HCT116 (cell line): ENCODE measurements at places on chromosomes 6 and 20. TPM values are rescaled to one million over a fixed set of nuclear protein-coding genes. Genes with fewer than 3 reads are reported as not detected.

GRCh38 chr20:40588891-40589290 lies 100.1 kb downstream of the MAFB start:
- no peak overlapping the region for H3K27ac ChIP-seq
- H3K4me1 ChIP-seq: no peaks in the 10 kb centered on the region
- DNase-seq: no peak
- no peak overlapping the region for H3K4me3 ChIP-seq
- H3K36me3 ChIP-seq: no peaks in the 10 kb centered on the region

DNA sequence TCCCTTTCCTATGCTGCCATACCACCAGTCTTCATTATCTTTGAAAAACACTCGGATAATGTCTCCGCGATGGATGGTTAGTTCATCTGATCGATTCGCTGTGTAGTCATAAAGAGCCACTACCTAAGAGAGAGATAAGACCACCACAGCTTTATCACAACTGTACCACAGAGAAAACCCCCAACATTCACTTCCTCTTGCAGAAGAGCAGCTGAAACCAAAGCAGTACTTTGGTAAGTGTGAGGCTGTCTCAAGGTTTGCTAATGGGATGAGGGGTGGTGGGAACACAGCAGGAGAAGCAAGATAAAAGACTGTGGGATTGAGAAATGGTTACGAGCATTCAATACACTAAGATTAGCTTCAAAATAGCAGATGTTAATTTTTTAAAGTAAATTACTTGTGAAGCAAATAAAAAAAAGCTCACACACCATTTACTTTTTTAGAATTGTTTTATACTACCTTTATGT lies 142.1 kb downstream of the MYB start:
- H3K27me3 ChIP-seq: no peaks in the 10 kb centered on the region
- H3K4me3 ChIP-seq: no peak overlapping the region
- no peak for DNase-seq
- H3K36me3 ChIP-seq: no peaks in the 10 kb centered on the region
- no peak overlapping the region for H3K27ac ChIP-seq

GRCh38 chr6:127813699-127814027 lies 87.2 kb downstream of the THEMIS start:
- no peak overlapping the region for H3K27ac ChIP-seq
- no peaks in the 10 kb centered on the region for H3K36me3 ChIP-seq
- no peak for DNase-seq
- no peaks in the 10 kb centered on the region for H3K27me3 ChIP-seq

DNA sequence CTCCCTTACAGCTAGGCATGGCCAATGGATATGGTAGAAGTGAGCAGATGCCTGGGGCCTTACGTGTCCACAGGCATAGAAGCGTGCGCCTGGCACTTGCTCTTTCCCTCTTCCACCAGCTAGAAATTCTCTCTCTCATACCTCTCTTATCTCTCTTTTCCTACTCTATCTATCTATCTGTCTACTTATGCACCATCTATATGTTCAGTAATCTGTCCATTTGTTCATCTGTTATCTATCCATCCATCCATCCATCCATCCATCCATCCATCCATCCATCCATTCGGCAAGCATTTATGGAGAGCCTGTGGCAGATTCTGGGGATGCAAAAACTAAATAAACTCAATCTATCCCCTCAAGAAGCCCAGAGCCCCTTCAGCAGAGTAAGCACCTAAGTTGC lies 70.2 kb downstream of the KCNB1 start:
- no peaks in the 10 kb centered on the region for H3K4me1 ChIP-seq
- H3K27me3 ChIP-seq: peaks cover 38% of the 10 kb centered on the region
- H3K27ac ChIP-seq: no peak overlapping the region
- no peaks in the 10 kb centered on the region for H3K36me3 ChIP-seq
- H3K4me3 ChIP-seq: no peak overlapping the region

DNA sequence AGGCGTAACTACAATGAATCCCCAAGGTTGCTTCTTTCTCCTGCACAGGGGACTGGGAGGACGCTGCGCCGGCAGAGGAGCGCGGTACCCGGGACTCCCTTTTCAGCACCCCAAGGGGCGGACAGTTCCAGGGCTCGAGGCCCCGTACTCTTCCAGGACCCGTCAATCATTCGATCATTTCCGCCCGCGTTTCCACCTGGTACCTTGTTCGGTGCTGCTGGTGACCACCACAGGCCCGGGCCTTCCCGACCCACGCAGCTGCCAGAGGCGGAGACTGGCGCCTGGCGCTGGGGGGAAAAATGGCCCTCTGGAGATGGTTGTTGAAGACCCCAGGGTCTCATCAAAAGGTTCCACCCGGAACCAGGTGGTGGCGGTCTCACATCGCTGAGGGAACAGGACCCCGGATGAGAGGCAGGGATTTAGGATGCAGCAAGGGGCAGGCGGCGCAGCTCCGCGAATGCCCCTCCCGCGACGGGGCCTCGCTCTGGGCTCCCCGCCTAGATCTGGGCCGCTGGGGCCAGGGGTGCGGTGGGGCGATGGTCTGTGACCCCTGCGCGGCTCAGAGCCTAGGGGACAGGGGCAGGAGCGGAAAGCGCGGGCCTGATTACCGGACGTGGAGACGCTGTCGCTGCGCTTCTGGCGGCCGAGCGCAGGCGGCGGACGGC lies 744 bp downstream of the VSX1 start:
- DNase-seq: no peak
- no peaks in the 10 kb centered on the region for H3K36me3 ChIP-seq
- peaks cover 12% of the 10 kb centered on the region for H3K4me1 ChIP-seq
- H3K27ac ChIP-seq: no peak overlapping the region

DNA sequence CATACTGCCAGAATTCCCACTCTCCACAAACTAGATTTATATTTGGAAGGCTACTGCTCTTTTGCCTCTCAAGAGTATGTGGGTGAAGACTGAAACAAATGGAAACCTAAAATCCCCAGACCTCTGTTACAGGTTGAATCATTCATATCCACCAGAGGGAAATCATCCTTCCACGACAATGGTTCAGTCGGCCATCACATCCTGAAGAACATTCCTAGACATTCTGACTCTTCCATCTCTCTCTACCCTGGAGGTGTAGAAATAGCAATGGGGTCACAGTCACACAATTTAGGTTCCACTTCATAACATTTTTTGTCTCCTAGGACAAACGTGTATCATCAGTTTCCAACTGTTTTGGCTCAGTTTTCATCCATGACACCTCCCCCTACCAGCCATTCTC lies 8.6 kb downstream of the GPX5 start:
- DNase-seq: no peak
- H3K4me3 ChIP-seq: no peak overlapping the region
- H3K27ac ChIP-seq: no peak overlapping the region
- H3K4me1 ChIP-seq: peaks cover 17% of the 10 kb centered on the region
- no peaks in the 10 kb centered on the region for H3K27me3 ChIP-seq

GRCh38 chr20:62557462-62557861 lies 81.7 kb upstream of the GATA5 start:
- H3K36me3 ChIP-seq: no peaks in the 10 kb centered on the region
- no peak overlapping the region; the same call in 1 of the 2 replicates for H3K27ac ChIP-seq
- H3K4me3 ChIP-seq: no peak overlapping the region

- DNase-seq: no peak
- H3K4me3 ChIP-seq: no peak overlapping the region
- H3K27me3 ChIP-seq: peaks cover 17% of the 10 kb centered on the region; the same call in 1 of the 2 replicates
- peaks cover 4% of the 10 kb centered on the region; the same call in 1 of the 2 replicates for H3K4me1 ChIP-seq
- no peaks in the 10 kb centered on the region for H3K36me3 ChIP-seq
- no peak overlapping the region for H3K27ac ChIP-seq
These were observed 63.9 kb upstream of the SLCO4A1 start for GRCh38 chr20:62578294-62578897.

- DNase-seq: no peak
- H3K4me1 ChIP-seq: no peaks in the 10 kb centered on the region
- no peaks in the 10 kb centered on the region for H3K36me3 ChIP-seq
- no peak overlapping the region for H3K4me3 ChIP-seq
These were observed 256.5 kb upstream of the RIN2 start for GRCh38 chr20:19501476-19502115.

DNA sequence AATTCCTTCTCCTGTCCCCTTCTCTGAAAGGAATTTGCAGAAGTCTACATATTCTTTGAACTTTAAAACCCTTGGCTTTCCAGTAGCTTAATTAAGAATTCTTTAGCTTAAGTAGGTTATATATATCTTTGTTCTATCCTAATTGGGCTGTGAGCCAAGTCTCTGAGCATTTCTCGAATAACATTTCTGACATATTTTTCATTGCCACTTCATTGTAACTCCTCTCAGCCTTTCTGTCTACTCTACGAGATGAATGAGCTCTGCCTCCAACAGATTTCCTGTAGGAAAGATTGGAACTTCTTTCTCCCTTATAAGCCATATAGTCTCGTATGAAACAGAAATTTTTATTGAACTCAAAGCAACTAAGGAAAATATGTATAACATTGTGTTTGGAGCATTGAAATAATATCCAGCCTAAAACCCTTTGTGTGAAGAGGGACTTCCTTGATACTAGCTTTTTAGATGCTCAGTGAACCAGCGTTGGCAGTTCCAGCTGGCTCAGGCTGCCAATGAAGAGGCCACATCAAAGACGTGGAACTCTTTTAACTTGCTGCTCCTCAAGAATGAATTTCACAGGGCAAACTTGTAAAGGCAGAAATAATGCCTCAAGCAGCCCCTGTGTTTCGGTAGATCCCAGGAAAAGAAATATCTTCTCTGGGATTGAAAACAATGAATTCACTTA lies 87.7 kb upstream of the NOX3 start:
- no peak overlapping the region for H3K27ac ChIP-seq
- DNase-seq: no peak
- H3K4me1 ChIP-seq: no peaks in the 10 kb centered on the region
- H3K27me3 ChIP-seq: no peaks in the 10 kb centered on the region

- no peak for DNase-seq
- H3K4me3 ChIP-seq: no peak overlapping the region
- no peaks in the 10 kb centered on the region for H3K4me1 ChIP-seq
- H3K27ac ChIP-seq: no peak overlapping the region
- H3K27me3 ChIP-seq: no peaks in the 10 kb centered on the region
These were observed 210.3 kb downstream of the PLCB1 start for GRCh38 chr20:8342391-8342790.

Gene SLC35B2
- total RNA-seq: 50.5 TPM

Gene CYP21A2
- total RNA-seq: 1.4 TPM

Gene ALDH8A1
- total RNA-seq: 1.4 TPM

Gene PRL
- not detected for total RNA-seq
